ENCODE measurements at places on chromosomes 12 and 14.
A peak's percentile ranks its signal among the peaks of the same experiment; 100 is the strongest.

DNA sequence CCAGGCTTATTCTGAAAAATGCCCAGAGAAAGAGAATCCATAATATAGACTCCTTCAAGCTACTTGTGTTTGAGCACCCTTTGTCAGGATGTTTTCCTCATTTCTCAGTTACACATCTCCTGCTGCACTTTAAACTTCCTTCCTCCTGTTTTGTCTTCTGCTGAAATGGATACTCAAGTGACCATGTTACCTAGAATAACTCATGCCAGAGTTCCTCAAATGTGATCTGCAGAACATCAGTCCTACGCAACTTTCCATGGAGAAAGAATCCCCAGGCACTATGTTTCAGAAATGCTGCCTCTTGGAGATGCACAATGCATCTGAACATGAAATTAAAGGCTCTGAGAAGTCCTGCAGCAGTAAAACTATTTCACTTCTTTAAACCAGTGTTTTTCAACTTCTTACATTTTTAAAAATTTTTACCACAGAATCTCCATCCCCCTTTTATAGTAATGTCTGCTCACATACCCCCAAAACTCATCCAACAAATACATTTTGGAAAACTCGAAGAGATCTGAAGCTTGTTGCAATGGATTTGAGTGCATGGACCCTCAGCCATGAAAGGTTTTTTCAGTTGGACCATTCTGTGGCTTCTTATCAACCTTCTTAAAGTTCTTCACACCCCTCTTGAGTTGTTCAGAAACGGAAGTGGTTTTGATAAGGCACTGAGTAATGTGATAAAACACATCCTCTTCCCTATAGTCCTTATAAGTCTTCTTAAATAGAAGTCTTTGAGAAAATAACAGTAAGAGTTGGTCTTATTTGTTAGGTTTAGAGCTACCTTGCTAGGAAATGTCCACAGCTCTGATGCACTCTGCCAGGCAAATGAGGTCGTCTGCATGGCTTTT is 84.5 kb upstream of the KCNA1 start:
- no peak for DNase-seq

GRCh38 chr12:118972982-118973381 is 8.4 kb upstream of the SRRM4 start:
- DNase-seq, result no peak

DNA sequence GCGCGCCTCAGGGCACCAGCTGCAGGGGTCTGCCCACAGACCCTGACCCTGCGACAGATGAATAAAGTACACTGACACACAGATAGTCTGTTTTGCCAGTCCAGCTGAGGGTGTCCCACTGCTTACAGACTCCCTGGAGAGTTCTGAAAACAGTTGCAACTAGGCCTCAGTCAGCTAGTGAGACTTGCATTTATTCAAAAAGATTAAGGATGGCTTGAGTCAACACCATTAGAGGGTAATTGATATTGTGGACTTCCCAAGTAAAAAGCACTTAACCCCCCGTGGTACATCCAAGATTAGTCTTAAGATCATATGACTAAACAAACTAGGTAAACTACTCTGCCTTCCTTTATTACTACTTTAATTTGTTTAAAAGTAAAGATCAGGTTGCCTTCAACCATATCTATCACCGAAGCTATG is 11.1 kb upstream of the PSEN1 start:
- no peak for DNase-seq

- no peak for DNase-seq
These were observed 74.7 kb downstream of the GPR65 start for GRCh38 chr14:88079624-88080023.

DNA sequence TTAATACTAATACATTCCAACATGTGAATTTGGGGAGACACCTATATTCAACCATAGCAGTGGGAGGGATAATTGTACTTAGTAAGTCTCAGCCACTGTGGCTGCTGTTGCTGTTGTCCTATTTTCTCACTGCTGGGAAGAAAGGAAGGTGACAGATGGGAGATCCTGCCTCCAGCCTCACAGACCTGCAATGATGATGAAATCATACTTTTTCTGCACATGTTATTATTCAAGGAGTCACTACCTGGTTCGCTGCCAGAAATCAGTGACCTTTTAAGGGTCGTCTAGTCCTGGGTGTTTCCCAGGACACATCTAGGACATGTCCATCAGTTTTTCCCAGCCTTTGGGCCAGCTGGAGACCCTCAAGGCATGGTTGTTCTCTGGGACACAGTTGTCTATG is 106.2 kb upstream of the RPH3A start:
- peak; percentile 82 for DNase-seq

GRCh38 chr12:87112571-87113345 is 856.6 kb upstream of the MGAT4C start:
- DNase-seq, result no peak

- DNase-seq, result no peak
These were observed 94.7 kb downstream of the GALC start for GRCh38 chr14:87898301-87898700.

- no peak for DNase-seq
These were observed 11.4 kb downstream of the EIF2S1 start for GRCh38 chr14:67371247-67372148.

GRCh38 chr12:108066583-108067577 is 62.2 kb upstream of the WSCD2 start:
- DNase-seq, result no peak

DNA sequence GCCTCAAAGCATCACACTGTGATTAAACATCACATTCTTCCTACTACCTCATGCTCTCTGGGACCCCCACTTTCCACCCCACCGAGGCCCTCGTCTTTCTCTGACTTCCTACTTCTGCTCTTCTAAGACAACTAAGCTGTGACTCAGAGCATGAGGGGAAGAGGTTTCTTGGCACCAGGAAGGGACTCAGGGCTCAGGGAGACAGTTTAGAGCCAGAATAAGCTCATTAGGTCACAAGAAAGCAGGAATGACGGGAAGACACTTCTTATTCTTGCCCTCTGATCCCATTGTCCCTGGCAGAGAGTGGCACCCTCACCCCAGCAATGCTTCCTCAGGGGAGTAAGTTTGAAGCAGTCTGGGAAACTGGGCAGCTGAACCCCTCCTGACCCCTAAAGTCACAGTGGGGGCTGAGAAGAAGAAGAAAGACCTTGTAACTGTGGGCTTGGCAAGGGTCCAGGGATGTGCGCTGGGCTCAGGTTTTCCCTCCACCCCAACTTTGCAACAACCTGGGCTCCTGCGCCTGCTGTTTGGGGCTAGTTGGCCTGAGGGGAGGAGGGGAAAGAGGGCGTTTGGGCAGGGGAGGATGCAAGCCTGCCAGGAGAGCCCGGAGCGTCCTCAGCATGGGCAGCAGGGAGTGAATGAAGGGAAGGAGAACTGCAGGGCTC is 64.6 kb upstream of the ACTN1 start:
- no peak for DNase-seq

DNA sequence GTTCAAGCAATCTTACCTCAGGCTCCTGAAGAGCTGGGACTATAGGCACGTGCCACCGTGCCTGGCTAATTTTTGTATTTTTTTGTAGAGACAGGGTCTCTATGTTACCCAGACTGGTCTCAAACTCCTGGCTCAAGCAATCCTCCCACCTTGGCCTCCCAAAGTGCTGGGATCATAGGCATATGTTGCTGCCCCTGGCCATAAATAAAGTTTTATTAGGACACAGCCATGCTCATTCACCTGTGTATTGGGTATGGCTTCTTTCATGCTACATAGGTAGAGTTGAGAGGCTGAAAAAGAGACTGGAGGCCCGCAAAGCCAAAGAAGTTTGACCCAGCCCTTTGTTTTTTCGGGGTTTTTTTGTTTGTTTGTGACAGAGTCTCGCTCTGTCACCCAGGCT is 61.7 kb upstream of the NCOR2 start:
- no peak for DNase-seq

DNA sequence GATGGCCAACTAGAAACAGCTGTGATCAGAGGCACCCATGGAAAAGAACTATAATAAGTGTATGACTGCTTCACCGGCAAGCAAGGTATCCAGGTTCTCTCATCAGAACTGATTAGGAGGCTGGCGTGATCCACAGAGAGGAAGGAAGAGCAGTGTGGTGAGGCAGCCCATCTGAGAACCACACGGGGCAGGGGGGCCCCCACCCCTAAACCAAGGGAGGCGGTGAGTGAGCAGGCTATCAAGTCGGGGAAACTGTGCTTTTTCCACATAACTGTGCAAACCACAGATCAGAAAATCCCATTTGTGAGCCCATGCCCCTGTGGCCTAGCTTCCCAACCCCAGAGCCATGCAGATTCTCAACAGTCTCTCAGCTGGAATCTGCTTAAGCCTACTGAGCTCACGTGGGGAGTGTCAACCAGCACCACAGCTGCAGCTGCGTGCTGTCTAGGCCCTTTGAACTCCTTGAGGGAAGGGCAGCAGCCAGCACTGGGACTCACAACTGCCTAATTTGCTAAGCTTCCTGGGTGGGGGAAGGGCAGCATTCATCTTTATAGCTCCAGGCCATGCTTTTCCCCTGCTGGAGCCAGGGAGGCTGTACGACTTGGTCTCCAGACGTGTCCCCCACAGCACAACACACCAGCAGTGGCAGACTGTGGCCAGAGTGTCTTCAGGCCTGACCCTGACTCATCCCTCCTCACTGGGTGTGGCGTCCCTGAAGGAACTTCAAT is 444.4 kb upstream of the ATP2B1 start:
- DNase-seq, result no peak

- DNase-seq, result no peak
These were observed 107.6 kb downstream of the MGAT4C start for GRCh38 chr12:86148612-86149011.

DNA sequence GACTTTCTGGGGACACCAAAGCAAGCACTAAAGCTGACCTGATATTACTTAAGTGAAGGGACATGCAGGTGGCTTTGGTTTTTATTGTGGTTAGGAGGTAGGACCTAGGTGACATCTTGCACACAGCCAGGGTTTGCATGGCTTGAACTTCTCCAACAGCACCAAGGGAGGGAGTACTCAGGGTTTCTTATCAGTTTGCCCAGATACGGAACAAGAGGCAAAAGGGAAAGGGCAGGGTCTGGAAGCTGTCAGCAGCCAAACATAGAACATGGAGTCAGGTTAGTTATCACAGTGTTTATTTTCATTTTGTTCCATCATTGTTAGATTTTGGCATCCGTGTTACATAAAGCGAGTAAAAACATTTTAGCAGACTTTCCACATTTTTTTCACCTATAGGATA is 186.3 kb upstream of the CLEC14A start:
- no peak for DNase-seq

GRCh38 chr12:30936036-30936435 is 9.5 kb downstream of the TSPAN11 start:
- no peak for DNase-seq

Measured in DMS 273 treated with DMSO at 0.1 percent for 48 hours (cell line).